ENCODE measurements at places on chromosomes 2 and 18.
A peak's percentile ranks its signal among the peaks of the same experiment; 100 is the strongest.

- peak; percentile 23 for DNase-seq
These were observed 11.7 kb upstream of the MSH6 start for GRCh38 chr2:47771211-47771610.

DNA sequence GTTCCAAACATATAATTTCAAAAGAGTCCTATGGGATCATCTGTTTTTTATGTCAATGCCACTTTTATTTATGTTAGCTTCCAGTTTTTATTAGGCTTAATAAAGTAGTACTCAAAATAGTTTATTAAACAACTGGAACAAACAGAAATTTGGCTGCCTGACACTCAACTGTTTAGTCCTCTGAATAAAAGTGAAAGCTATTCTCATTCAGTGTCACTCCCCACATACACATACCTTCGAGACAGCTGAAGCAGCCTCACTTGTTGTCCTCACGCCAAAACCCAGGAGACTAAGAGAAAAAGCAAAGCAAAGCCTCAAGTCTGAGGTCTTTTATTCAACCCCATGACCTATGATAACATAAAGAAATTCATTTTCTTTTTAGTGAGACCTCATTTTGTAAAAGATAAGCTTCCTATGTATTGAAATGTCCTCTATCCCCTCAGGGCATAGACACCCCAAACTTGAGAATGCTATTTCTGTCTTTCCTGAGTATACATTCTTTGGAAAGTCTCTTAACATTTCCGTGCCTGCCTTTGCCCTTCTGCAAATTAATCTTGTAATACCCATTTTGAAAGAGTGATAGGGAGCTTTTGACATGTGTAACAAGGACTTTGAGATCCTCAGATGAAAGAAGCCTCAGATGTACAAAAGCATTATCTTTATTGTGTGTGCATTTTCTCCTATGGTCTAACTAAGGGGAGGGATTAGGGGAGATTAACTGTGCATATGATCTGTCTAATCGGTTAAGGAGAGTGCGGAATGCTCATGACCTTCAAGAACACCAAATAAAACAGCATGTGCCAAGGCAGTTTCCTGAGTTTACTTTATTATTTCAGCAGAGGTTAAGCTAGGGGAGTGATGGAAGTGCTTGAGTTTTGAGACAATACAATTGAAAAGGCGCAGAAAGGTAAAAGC, 1523.7 kb upstream of the PIK3C3 start:
- no peak for DNase-seq

- no peak for DNase-seq
These were observed 107.6 kb downstream of the FBXO15 start for GRCh38 chr18:74040008-74040407.

- no peak for DNase-seq
These were observed 160.6 kb downstream of the AFF3 start for GRCh38 chr2:99981840-99982239.

DNA sequence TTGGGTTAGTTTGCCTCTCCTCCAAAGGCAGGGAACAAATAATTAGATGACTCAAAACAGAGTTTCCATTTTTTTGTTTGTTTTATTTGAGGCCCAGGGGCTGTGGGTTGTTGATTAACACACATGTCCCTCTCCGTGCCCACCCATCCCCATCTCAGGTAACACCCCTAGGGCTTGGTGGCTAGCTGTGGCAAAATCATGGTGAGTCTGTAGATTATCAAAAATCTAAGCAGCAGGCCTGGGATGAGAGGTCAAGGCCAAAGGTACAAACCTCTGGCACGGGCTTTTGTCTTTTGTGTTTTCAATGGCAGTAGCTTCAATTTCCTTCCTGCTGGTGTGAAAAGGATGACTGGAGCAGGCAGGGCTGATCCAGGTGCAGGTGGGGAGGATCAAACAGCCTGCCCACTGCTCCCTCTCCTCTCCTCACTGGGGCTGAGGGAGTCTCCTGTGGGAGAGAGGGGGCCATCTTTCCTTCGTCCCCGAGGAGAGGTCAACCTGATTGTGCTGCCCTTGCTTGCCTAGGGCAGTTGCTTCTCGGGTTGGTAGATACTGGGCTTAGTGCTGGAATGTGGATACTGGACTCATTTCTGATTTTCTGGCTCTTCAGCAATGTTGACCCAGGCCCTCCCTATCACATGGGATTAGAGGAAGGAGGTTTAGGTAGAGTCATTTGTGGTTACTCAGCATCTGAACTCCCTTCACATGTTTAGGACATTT, 31.9 kb upstream of the EML4 start:
- no peak for DNase-seq

- DNase-seq: no peak
These were observed 7.4 kb downstream of the TTLL4 start for GRCh38 chr2:218718058-218718457.

- no peak for DNase-seq
These were observed at the start of gene TRABD2A for GRCh38 chr2:84880645-84881521. TSS of gene TRABD2A (minus strand) at chr2:84881084. CDS start at chr2:84881039, 45 bp downstream.

DNA sequence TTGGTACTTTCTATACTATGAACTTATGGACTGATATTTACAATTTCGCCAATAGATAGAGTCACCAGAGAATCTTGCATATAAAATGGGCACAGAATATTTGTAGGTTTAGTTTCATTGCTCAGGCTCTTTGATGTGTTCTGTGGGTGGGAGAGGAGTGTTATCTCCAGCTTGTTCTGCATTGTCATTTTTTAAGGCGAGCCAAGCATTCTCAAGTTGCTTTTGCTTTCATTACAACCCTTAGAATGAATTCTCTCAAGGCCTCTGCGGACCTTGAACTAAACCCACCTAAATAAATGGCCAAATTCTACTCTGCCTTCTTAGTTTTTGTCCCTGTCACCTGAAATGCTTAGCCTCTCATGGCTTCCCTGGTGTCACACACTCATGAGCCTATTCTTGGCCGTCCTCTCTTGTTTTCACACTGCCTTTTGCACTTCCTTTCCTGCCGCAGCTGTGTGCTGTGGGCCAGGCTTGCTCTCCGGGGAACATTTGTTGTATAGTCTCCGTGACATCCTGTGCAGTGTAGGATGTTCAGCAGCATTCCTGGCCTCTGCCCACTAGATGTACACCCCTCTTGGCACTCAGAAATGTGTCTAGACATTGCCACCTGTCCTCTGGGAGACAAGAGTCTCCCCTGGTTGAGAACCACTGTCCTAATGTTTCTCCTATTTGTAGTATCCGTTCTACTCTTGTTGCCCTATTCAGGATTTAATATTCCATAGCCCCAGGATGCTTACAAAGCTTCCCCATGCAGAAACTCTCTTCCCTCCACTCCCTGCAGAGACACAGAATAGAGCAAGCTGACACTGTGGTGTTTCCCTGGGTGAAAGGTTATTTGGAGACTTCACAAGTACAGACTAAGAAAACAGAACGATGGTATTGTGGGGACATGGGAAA, 255.6 kb downstream of the PTPRM start:
- no peak for DNase-seq

DNA sequence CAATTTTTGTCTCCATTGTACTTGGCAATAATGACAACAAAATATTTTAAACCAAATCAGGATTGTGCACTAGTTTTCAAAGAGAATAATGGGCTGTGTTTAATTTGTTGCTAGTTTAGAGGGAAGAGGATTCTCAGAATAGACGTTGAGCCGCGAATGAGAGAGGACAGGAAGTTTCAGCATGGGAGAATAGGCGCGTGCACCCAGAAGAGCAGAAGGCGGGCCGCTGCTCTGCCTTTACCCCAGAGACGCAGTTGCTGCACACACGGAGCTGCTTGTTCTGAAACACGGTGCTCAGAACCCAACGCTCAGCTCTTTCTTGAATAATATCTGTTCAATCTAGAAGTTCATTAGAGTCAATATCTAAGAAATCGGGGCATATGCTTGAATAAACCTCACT, 223.4 kb downstream of the MYT1L start:
- DNase-seq: no peak

GRCh38 chr2:37414470-37414949, 70.1 kb downstream of the QPCT start:
- peak; percentile 66 for DNase-seq

DNA sequence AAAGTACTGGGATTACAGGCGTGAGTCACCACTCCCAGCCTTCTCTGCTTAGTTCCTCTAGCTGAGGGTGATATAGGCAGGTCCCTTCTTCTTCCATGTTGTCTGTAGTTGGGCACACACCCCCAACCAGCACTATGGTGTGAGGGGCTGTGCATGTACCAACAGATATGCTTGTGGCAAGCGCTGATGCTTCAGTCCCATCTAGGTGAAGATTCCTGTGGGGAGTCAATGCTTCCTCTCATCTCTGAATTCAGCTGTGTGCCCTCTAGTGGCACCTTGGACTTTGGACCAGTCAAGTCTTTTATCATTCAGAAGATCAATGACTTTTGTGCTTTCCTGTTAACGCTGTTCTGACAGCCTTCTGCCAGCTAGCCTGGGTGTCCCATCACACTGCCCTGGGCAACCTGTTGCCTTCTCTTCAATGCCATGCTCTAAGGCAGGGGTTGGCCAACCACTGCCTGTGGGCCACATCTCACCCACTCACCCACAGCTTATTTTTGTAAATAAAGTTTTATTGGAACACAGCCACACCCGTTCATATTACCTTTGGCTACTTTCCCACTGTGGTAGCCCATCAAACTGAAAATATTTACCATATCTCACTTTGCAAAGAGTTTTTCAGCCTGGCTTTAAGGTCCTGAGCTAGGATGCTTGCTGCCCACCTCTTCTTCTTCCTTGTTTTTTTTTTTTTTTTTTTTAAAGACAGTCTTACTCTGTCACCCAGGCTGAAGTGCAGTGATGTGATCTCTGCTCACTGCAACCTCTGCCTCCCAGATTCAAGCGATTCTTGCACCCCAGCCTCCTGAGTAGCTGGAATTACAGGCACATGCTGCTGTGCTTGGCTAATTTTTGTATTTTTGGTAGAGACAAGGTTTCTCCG, 51.0 kb downstream of the NPAS2 start:
- DNase-seq: no peak

DNA sequence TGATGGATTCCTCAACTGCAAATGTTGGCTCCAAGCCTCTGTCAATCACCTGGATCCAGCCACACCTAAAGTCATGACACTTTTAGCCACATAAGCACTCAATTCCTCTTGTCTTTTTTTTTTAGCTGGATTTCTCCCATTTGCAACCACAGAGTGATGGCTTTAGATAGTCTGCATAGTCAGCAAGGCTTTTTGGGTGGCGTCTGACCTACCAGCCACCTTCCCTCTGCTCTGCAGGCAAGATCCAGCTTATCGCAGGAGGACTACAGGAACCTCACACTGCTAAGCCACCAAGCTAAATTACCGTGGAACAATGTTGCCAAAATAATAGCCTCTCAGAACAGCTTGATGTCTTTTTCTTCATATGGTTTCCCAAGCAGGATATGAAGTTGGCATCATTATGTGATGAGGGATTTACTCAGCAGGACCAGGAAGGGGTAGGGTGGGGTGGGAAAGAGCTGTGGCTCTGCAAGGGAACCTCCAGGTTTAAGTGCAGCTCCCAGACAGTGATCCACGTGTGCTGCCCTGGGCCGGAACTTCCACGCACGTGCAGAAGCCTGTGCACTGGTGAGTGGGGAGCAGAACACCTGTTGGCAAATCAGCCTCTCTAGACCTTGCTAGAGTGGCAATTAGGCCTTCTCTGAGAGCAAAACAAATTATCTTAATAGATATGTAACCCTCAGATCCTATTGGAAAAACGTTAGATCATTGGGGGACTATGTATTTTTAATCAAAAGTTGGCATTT, 170.6 kb upstream of the NCK2 start:
- no peak for DNase-seq

All from MV-4-11 (cell line).